ENCODE measurements at places on chromosomes 7 and 10.

GRCh38 chr7:412313-412710 is 107.3 kb downstream of the PDGFA start:
- DNase-seq, result no peak

GRCh38 chr10:94239696-94240095 is 123.0 kb downstream of the NOC3L start:
- DNase-seq, result no peak

DNA sequence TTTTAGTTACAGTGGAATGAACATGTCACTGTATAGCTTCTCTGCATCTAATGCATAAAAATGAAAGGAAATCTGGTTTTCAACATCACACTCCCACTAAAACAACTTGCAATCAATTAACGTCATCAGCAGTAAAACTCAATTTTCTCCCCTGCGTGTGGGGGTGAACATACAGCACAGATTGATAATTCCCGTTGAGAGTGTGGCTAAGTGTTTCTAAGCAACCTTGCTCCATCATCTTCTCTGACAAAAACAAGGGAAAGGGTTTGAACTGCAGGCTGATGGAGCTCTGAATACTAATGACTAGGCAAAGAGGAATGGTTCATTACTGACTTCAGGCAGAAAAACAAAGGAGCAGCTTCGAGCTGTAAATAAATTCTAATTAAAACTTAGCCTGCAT is 238.3 kb downstream of the PARD3 start:
- no peak for DNase-seq

DNA sequence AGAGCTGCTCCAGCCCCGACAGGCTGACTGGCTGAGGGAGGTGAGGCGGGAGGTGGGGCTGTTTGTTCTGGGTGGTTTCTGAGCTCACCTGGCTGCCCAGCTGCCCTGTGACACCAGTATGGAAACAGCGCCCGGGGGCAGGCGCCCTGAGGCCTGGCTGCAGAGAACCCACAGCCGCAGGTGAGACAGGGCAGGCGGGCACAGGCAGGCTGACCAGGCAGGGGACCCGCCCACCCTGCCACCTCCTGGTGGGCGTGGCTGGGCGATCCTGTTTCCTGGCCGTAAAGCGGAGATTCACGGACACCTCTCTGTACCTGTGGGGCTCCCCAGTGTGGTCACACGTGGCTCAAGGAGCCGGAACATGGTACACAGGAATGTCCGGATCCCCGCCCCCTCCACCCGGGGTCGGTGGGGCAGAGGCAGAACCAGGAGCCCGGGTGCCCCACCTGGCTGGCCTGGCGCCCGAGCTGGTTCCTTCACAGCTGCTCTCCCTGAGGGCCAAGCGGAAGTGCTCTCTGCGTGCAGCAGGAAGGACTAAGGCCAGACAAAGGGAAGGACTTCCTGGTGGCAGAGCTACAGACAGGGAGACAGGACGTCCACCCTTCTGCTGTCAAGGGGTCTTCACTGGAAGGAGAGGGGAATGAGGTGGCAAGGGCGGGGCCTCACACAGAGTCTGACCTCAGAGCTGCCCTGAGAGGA is 3.9 kb downstream of the MICALL2 start:
- DNase-seq, result no peak

DNA sequence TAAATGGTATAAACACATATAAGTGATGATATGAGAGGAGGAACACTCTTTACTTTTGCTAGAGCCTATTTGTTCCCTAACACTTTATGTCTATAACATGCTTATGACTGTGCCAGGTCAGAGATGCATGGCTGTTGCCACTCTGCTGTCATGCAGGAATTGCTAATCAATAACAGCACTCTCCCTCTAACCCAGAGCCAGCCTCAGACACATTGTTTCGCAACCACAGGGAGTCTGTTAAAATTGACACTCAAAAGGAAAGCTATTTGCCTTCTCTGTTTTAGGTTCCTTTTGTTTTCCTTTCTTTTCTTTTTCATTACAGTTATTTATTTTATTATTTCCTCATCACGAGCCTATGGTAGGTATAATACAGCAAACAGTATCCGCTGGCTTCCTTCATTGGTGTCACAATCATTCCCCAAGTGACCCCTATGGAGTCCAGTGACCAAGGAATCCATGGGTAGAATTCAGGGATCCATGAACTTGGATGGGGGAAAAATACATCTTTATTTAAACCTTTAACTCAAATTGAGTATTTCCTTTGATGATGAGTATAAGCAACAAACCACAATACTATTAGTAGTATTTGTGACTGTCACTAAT is 6.8 kb downstream of the PON2 start:
- peak; percentile 41 for DNase-seq

DNA sequence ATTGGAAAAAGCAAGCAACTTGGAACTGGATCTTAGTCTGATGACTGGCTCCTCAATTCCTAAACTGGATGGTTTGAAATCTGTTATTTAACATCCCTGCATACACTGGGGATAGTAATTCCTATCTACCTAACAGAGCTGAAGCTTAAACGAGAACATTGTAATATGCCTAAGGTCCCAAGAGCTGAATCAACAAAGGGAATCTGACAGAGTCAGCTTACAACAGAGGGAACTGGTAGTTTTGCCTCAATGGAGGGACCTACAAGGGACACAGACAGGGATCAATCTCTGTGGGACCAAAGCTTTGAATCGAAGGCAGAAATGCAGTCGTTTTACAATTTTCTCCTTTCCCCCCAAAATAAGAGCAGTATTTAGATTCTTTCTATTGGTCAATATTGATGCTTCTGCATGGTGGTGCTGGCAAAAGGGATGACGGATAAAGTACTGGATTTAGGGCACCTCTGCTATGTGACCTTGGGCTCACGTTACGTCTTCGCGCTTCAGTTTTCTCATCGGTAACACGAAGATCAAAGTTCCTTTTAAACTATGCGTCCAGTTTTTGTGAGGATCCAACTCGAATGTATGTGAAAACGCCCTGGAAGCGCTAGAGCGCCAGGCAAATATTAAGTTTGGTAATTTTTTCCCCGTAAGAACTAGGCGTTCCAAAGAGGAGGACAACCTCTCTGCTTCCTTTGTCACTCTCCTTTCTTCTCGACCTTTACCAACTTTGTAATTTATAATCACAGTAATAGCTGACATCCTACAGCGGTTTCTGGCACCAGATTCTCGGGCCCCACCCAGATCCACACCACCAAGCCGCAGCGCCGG is 1.1 kb downstream of the ACTR1A start:
- peak; percentile 26 for DNase-seq

DNA sequence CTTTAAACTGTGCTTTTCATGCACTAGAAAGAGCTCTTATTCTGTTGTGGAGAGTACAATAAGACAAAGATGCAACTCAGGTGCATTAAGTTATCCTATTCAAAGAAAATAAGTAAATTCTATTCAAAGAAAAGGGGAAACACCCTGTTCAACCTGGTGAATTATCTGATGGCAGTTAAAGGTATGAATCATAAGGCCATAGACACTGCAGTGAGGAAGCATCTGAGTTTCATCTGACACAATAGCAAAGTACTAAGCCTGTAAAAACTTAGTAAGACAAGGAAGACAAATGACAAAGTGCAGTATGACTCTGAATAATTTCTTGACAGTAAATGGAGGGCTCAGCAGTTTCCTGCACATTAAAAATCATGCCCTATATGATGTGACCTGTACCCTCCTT is 91.0 kb upstream of the LRRTM3 start:
- no peak for DNase-seq

GRCh38 chr10:71308985-71309384 is 10.1 kb upstream of the SLC29A3 start:
- DNase-seq, result no peak

GRCh38 chr10:105017691-105018090 is 376.6 kb downstream of the SORCS3 start:
- DNase-seq, result no peak

DNA sequence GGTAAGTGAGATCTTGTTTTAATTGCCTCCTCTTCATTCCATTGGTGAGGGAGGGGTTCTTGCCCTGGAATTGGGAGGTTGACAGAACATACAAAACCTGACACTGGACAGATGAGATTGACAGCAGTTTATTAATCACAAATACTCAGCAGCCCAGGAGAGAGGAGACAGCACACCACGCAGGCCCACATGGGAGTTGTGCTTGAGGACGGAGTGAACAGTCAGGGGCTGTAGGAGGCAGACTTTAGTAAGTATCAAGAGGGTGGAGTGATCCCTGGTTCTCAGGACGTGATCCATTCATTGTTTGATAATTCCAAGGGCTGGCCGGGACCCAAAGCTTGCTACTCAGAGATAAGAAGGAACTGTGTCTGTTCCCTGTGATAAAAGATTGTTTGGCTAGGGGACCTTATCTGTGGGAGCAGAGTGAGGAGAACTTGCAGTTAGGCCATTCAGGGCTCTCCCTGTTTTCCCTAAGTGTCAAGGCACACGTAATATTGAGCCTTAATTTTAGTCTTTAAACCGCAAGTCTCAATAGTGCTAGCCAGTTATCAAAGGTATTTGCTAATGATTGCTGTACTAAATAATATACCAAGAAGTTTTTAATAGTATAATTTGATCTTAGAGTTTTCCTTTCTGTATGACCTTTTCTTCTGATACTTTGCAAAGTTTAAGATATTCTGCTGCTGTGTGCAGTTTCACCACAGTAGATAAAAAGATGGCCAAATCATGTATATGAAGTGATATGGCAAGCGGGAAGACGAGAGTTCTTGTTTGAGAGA is 14.5 kb downstream of the CAPZA2 start:
- peak; percentile 27 for DNase-seq

DNA sequence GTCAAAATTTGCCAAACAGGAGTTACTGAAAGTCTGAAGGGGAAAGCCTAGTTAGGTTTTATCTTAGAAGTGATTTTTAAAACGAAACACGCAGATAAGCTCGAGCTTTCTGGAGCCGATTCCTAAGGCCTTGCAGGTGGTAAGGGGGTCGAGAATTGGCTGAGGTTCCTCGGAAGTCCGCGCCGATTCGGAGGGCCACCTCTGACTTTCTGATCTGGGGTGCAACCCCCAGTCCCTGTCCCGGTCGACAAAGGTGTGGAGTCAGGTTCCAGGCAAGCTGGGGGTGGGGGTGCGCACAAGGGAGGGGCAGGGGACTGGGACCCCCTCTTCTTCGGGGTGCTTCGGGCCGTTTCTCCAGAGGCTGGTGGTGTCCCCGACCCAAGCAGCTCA is 701 bp upstream of the CUL1 start:
- peak; percentile 47 for DNase-seq

DNA sequence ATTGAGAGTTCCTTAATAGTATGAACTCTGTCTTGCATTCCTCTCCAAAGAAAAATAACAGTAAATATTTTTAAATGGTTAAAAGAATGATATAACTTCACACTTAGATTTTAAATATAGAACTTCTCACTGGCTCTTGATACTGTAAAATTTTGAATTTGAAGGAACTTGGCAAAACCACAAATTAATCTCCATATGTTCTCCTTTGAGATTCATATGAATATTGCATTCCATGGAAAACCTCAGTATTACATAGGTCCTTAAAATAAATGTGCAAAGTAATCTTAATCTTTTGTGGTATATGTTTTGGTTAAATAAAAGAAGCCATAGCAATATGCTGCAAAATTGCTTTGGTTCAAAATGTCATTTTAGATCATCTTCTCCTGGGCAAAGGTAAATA is 1137.6 kb upstream of the LRRTM3 start:
- DNase-seq, result no peak

GRCh38 chr10:44335330-44336021 is 49.4 kb downstream of the CXCL12 start:
- DNase-seq, result no peak

DNA sequence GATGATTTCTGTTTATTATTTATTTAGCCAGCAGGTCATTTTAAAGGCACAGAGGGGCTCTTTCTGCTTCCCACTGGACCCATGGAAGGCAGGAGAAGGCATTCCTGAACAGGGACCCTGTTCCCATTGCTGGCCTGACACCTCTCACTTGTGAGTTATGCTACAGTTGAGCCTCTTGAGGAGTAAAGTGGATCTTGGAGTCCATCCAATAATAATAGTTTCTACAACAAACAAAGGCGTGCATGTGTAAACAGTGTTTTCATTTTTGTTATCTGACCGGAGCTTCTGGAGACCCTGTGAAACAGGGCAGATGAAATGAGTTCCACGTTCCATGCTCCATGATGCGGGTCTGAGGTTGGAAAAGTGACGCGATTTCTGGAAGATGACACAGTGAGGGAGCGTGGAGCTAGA is 127.3 kb upstream of the HABP2 start:
- DNase-seq, result no peak

- DNase-seq, result no peak
These were observed 749.4 kb downstream of the AUTS2 start for GRCh38 chr7:70347463-70348254.

- no peak for DNase-seq
These were observed 116.6 kb downstream of the KMT2E start for GRCh38 chr7:105130580-105130979.

DNA sequence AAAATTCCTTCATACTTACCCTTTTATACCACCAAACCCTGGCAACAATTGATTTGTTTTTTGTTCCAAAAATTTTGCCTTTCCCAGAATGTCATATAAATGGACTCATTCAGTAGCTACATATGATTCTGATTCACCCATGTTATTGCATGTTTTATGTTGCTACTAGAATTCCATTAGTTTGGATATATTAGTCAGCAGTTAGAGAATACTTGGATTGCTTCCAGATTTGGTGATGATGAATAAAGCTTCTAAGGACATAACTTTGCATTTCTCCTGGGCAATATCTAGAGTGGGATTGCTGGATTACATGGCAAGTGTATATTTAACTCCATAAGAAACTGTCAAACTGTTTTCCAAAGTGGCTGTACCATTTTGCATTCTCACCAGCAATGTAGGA is 806.9 kb downstream of the DNAJB9 start:
- DNase-seq, result no peak

- no peak for DNase-seq
These were observed 142.8 kb upstream of the CALCR start for GRCh38 chr7:93717217-93717900.

DNA sequence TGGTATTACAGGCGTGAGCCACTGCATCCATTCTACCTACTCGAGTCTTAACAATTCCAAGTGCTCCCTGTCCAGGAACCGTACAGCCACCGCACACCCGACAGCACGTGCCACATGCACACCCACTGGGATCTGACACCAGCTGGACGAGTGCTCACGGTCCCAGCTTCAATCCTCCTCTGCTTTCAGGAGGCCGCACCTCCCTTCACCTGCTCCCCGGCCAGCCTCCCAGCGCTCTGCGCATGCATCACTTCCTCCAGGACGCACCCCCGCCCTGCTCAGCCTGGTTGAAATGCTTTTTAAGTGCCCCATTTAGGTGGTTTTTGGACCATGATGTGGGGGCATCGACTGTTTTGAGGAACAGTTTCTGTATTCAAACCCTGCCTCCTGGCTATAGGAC is 47.3 kb upstream of the TMEM213 start:
- no peak for DNase-seq

All from GM23338 (cell line).